ENCODE measurements at places on chromosomes 4 and X. TPM values are rescaled to one million over a fixed set of nuclear protein-coding genes. Genes with fewer than 3 reads are reported as not detected.

- DNase-seq: no peak
Measured at GRCh38 chr4:97841512-97841911, 301.8 kb downstream of the STPG2 start.

The PF4V1 gene
- not detected for total RNA-seq

DNA sequence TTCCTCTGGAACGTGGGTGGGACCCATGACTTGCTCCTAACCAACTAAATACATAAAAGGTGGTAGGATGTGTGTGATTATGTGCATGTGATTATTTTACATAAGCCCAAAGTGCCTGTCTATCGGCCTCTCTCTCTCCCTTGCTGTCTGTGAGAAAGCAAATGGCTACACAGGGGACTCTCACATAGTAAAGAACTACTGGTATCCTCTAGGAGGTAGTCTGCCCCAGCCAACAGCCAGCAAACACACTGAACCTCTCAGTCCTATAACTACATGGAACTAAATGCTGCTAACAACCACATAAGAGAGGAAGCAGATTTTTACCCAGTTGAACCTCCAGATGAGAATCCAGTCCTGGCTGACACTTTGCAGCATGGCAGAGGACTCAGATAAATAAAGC is 1249.4 kb downstream of the ADGRL3 start:
- no peak for DNase-seq

The GYG2 gene
- total RNA-seq: 0.69 TPM

DNA sequence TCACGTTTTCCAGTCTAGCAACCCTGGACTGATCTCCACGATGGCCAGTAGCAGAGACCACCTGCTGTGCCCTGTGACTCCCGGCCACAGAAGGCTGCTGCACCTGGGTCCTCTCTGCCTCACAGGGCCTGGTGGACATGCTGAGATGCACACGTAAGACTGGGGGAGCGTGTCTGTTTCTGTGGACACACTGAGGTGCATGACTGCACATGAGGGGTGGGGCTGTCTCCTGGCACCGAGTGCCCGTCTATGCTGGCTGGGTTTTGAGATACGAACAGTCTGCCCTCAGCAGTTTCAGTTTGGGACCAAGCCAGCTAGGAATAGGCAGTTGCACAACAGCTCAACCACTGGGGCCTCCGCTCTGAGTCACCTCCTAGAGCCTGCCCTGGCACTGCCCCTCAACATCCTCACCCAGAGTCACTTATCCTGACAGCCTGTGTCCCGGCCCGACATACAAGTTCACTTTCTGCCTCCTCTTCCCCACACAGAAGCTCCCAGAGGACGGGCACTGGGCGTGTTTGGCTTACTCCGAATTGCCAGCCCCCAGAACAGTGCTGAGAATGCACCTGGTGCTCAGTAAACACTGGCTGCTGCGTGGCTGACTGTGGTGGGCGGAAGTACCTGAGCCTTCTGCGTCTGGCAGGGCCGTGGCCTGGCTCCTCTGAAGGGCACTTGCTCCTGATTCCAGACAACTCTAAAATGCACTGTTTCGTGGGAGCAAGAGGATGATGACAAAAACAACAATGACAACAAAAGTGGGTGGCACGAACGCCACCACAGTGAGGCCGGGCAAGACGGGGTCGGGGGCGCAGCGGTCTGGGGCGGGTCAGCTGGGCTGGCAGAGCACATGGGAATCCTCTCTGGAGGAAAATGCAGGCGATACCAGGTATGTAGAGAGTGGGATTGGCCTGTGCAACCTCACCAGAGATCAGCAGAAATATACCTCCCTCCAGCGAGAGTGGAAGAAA is 30.9 kb downstream of the RNF212 start:
- DNase-seq: peak; percentile 66

The GLRA3 gene
- not detected for total RNA-seq

GRCh38 chr4:76088719-76089118 is 14.2 kb downstream of the ART3 start:
- DNase-seq: no peak

The LEF1 gene
- 0.29 TPM for total RNA-seq

GRCh38 chrX:13215729-13216128 is 104.1 kb downstream of the ATXN3L start:
- DNase-seq: no peak

- no peak for DNase-seq
Measured at GRCh38 chr4:6501171-6501570, 28.8 kb upstream of the PPP2R2C start.
